ENCODE measurements at places on chromosomes 12 and 14.

- peak; percentile 17 for DNase-seq
Observed at GRCh38 chr14:71235875-71236274, 328.6 kb downstream of the PCNX1 start.

DNA sequence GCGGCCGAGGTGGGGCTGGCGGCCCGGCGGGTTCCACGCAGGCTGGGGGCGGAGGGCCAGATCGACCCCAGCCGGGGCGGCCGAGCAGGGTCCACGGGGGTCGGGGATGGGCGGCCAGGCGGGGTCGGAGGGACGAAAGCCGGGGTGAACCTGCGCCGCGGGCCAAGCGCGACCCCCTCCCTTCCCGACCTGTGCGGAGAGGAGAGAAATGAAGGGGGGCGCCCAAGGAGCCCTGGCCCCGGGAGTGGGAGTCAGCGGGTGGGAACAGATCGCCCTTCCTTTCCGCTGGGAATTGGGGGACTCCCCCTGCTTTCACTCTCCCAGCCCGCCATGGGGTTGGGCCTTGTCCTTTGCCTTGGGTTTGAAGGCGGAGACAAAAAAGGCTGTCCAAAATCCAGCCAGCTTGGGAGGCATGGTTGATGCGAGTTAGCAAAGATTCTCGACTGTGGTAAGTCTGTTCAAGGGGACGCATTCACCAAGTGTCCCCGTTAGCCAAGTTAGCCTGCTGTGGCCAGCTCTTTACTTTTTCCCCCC is 559 bp upstream of the CKAP4 start:
- peak; percentile 33 for DNase-seq

DNA sequence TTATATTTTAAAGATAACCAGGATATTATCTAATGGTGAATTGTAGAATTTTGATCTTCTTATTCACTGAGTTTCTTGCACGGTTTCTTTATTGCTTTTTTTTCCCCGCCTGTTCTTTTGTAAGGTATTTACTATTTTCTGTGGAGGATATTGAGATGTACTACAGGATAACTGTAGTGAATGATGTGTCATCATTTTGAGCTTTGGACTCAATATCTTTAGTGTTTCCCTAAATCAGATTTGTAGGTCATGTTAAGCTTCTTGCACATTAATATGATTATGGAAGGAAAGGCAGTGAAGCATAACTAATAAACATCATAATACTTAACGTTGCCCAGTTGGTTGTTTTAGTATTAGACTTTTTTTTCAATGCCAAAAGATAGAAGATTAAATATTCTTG is 81.4 kb downstream of the FBXO33 start:
- no peak for DNase-seq

GRCh38 chr12:105485921-105486320 is 155.4 kb downstream of the C12orf75 start:
- DNase-seq = no peak

DNA sequence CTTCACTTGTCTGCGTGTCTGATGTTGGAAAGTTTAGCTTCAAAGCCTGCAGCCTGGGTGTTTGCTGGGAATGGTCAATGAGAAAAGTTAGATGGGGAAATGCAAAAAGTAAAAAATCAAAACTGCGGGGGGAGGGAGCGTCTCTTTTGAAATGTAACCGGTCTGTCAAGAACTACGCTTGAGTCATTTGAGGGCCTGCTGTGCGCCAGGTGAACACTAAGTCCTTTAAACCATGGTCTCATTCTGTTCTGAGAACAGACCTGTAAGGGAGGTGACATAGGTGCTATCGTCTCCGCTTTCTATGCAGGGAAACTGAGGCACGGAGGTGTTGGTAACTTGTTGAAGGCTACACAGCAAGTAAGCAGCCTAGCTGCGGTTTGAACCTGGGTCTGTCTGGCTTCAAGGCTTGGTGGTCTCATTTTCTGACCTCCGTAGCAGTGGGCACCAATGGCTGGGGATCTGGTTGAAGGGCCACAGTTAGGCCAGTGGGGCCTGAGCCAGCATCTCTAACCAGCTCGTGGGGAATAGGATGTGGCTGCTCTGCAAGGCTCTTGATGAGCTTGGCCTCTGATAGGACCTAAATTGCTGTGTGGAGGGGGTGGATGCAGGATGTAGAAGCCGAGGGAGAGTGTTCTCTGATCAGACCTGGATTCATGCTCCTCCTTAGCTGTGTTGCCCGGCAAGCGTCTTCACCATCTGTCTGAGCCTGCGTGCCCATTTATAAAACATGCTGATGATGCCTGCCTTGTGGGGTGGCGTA is 41.5 kb downstream of the KCTD10 start:
- DNase-seq = no peak

GRCh38 chr12:55720894-55721444 is 776 bp downstream of the RDH5 start:
- DNase-seq = no peak

DNA sequence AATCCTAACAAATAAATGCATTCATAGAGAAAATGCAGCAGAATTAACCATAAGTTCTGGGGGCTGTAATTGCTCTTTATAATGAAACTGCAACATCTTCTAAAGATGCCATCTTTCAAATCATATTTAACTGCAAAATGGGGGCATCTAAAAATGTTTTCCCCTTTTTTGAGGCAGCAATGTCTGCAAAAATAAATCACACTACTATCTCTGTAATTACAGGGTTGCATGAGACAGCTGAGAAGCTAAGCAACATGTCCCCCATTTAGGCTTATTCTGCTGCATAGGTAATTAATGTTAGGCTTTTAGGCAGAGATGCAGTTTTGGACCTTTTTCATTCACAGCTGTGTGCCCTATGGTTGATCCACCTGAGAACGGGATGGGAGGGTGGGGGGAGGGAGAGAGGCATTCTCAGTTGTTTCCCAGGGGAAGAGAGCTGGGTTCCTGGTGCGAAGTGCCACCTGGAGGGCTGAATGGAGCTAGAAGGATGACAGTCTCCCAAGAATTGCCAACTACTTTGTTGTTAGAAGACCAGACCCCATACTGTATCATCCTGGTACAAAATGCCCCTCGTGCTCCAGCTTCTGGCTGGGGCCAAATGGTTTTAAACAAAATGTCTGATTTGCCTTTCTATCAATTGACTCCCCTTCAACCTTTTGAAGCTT is 154.2 kb downstream of the APAF1 start:
- peak; percentile 13 for DNase-seq

GRCh38 chr12:68468036-68468435 is 135.9 kb upstream of the MDM1 start:
- no peak for DNase-seq

DNA sequence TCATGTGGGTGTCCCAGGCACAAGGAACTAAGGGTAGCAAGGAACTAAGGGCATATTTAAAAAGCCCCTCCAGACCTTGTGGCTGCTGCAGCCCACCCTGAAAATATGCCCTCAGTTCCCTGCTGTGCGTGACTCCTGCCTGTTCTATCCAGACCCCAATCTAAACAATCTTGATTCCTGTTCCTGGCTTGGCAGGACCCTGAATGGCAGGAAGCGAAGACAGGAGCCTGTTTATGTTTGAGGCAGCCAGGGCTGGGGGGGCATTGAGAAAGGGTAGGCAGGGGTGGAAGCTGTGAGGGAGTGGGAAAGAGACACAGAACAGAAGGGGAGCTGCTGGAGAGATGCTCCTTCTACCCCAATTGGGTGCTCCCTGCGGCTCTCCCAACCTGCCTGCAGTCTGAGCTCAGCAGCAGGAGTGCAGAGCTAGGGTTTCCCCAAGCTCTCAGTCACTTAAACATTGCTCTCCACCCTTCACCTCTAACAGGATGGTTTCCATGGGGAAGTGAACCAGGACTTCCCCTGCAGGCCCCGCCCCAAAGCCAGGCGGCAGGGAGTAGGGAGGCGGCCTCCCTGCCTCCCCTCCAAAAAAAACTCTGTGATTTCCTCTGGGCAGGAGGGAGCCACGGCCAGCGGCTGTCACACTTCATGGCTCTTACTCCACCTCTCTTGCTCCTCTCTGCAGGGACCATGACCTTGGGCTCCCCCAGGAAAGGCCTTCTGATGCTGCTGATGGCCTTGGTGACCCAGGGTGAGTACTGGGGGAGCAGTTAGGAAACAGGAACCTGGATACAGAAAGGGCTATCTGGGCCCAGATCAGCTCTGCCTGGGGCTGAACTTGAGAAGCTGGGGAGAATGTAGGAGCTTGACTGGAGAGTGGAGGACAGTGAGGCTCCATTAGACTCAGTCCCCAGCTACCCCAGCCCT is 4.7 kb downstream of the ACVRL1 start:
- no peak for DNase-seq

DNA sequence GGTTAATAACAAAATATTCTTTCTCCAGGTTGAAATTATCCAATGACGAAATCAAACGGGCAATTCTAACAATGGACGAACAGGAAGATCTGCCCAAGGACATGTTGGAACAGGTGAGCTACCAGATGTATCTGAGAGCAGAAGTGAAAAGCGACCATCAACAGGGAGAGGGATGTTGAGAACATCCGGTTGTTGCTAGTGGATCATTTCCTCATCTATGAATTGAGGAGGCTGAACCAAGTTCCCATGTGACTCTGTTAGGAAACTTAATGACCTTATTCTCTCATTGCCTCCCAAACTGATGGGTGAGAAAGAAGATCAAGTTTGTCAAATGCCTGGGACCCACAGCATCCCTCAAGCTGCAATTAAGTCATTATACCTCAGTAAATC is 117.7 kb downstream of the GPR135 start:
- DNase-seq = no peak

GRCh38 chr14:104998801-104999200 is 13.2 kb downstream of the CLBA1 start:
- peak; percentile 83 for DNase-seq

DNA sequence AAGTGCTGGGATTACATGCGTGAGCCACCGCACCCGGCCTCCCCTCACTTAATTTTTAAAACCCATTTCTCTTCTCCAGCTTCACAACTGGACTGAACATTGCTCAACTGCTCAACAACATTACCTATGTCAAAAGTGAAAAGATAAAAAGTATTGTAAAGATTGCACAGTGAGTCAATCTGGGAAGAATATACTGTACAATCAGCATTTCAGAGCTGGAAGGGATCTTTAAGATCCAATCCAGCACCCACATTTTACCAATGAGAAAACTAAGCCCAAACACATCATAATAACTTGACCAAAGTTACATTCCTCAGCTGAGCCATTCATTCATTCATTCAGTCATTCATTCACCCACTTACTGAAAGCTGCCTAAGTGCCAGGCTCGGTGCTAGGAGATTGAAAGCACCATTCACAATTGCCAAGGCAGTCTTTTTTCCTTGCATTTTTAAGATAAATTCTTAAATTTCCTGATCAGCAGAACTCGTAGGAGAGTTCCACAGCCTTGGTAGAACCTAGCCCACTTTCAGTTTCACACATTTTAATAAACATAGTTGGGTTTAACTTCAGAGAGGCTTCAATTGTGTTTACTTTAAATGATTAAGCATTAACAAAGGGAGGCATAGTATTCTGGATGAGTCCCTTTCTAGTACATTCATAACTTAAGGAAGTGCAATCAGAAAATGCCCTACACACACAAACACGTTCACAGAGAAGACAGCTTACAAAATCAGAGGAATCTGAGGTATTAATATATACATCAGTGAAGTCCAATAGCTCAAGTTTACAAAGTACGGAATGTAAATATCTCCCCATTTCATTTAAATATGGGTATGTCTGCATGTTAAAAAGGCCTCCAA is 3.0 kb downstream of the GALNT4 start:
- no peak for DNase-seq

- DNase-seq = no peak
Observed at GRCh38 chr14:99936738-99937474, 128.3 kb upstream of the EVL start.

DNA sequence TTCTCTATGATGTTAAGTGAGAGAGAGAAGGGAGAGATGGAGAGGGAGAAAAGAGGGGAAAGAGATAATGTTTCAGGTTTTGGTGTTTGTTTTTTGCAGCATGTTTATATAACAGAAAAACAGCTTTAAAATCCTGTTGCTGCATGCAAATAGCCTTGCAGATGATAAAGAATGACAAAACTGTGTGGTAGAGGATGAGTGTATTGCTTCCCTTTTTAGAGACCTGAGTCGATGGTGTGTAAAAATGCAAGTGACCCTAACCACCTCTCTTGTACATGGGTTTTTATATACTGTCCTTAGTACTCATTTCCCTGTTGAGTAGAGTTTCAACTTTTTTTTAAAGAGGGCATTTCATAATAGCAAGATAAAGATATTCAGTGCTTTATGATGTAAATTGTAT is 249.1 kb downstream of the AKAP6 start:
- DNase-seq = no peak

DNA sequence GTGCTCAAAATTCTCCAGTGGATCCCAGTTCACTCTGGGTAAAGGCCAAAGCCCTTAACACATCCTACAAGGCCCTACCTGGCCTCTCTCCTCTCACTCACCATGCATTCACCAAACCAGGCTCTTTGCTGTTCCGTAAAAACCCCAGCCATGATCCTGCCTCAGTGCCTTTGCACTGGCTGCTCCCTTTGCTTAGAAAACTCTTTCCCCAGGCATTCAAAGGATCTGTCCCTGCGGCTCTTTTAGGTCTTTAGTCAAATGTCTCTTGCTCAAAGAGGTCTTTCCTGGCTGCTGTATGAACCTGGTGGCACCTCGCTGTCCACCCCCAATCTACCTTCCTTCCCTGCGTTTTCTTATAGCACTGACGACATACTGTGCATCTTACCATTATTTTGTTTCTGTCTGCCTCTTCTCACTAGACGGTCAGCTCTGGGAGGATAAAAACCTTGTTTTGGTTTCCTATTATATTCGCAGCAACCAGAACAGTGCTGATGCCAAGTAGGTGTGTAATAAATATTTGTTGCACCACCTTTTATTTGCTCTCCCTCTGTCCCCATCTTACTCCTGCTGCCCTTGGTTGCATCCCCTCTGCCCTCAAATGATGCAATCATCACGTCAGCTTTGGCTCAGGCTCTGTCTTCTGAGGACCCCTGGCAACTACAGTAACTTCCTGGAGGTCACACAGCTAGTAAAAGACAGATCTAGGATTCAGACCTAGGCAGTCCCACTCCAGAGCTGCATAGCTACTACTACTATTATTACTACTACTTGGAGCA is 23.8 kb upstream of the DICER1 start:
- DNase-seq = no peak

- DNase-seq = peak; percentile 14
Observed at GRCh38 chr14:65414961-65415589, 2.5 kb downstream of the FUT8 start.

GRCh38 chr14:102530828-102531478 is 21.4 kb upstream of the ANKRD9 start:
- DNase-seq = no peak
